ENCODE measurements at places on chromosomes 6 and 20.

DNA sequence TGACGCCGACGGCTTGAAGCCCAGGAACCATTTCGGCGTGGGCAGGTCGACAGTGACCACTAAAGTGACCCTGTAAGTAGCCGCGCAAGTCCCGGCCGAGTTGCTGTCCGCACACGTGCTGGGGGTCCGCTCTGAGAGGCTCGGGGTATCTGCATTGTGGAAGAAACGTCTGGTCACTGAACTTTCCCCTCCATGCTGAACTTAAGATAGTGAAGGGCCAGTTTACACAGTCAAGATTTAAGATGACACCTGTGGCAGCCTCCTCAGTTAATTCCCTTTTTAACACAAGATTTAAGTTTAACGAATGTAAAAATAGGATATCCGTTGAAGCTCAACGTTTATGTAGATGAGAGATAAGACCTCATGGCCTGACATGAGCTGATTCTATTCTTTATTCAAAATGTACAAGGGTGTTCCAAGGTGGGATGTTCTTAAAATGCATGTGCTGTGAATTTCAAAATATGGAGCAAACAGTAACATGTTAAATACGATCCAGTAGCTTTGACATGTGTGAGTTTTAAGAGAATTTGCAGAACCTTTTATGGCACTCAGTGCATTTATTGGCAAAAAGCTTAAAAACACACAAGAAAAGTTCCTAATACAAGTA, 116.2 kb downstream of the RTN4IP1 start:
- DNase-seq = no peak

GRCh38 chr6:44499609-44500008, 112.1 kb downstream of the CDC5L start:
- DNase-seq = no peak

GRCh38 chr20:1310506-1311190, 18.3 kb downstream of the SDCBP2 start:
- no peak for DNase-seq

- DNase-seq = no peak
These were observed 10.1 kb upstream of the GMEB2 start for GRCh38 chr20:63636752-63637628.

DNA sequence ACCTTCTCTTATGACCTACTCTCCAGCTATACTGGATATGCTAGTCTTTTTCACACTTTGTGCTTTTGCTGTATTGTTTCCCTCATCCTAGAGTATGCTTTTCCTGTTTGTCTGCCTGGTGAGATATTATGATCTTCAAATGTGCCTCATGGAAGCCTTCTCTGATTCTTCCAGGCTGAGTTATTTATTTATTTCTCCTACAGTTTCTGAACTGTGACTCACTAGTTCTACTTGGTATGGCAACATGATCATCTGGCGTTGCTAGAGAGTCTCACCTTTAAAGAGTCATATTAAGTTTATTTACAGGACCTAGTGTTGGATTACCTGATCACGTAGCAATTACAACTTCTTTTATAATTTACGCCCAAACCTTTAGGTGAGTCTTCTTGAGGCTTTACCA, 81.2 kb upstream of the HDAC2 start:
- no peak for DNase-seq

- DNase-seq = no peak
These were observed 1.4 kb downstream of the LRFN2 start for GRCh38 chr6:40585651-40586269.

DNA sequence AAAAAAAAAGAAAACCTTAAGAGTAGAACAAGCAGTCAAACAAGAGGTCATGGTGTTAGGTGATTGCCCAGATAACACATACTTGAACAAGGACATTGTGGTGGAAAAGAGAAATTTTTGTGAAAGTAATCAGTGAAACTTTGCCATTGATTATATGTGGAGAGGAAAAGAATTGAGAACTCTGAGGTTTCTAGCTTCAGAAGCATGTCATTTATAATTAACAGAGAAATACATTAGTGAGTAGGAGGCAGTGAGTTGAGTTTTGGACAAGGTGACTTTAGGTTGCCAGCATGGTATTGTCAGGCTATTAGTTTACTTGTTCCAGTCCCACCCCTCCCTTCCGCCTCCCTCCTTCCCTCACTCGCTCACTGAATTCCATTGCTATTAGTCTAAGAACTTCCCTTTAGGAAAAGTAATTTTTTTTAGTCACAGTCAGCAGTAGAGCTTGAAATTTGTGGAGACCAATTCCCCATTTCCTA, 17.2 kb downstream of the TAB2 start:
- peak; percentile 14 for DNase-seq

GRCh38 chr6:134517145-134517658, 199.3 kb upstream of the SGK1 start:
- DNase-seq = no peak

GRCh38 chr20:32649697-32650400, 23.9 kb downstream of the C20orf203 start:
- no peak for DNase-seq

DNA sequence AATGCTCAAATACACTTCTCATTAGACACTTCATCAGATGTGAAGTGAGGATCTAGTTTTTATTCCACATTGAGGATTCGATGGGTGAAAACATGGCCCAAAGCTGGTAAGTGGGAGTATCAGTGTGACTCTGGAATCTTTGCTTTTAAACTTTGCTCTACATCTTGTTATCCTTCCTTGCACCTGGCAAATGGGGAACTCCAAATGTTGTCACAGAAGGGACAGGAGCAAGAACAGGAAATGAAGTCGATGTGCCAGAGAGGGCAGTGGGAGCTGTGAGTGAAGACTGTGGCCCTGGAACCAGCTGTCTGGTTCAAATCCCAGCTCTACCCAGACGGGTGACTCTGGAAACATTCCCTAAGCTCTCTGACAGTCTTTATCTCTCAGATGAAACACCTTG, 86.7 kb upstream of the AGPAT4 start:
- DNase-seq = no peak

- no peak for DNase-seq
These were observed 5.7 kb downstream of the ELOVL4 start for GRCh38 chr6:79941489-79942151.

GRCh38 chr6:46128476-46128875, 1.3 kb upstream of the ENPP4 start:
- DNase-seq = no peak

GRCh38 chr6:43823879-43824702, 54.1 kb downstream of the VEGFA start:
- DNase-seq = no peak

GRCh38 chr6:158229823-158230222, 61.7 kb downstream of the GTF2H5 start:
- DNase-seq = no peak

- DNase-seq = no peak
These were observed 30.4 kb downstream of the SLC2A4RG start for GRCh38 chr20:63769891-63770474.

DNA sequence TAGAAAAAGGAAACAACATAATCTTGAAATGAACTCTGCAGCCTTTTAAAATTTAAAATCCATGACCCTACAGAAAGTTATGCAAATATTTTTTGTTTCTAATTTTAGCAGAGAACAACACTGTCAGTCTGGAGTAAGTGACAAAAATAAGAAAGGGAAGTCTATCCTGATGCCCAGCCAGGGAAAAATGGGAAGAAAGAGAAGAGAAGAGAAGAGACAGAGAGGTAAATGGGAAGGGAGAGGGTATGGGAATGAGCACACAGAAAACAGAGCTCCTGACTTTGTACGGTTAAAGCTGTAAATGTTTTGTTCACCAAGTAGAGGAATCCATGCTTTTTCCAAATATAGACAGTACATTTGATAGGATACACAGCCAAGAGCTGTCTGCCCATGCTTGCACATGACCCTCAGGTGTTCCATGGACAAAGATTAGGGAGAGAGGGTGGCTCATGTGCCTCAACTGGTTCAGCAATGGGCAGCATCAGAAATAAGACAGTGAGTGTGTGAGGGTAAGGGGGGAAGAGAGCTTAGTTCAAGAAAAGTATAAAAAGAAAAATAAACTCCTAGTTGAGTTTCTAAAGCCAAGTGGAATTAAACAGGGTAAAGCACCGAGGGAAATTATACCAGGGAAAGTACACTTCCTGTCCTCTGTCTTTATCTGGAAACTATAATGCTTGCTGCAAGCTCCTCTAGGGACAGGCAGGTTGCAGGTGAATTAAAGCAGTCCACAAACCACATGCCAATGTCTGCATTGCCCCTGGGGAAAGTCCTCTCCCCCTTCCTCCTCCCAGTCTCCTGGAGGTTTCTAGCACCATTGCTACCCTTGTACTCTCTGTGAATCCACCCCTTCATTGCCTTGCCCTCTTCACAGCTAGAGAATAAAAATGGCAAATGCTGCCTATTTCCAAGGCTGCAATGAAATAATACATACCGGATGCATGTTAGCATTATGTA, 30.0 kb downstream of the MAP3K5 start:
- DNase-seq = no peak

- no peak for DNase-seq
These were observed 10.0 kb downstream of the CITED2 start for GRCh38 chr6:139364302-139364981.

- no peak for DNase-seq
These were observed 507.9 kb upstream of the SOX4 start for GRCh38 chr6:21085643-21086042.

GRCh38 chr20:50445354-50446151, 64.6 kb upstream of the PTPN1 start:
- no peak for DNase-seq

GRCh38 chr6:7566617-7567173, 23.3 kb upstream of the SNRNP48 start:
- DNase-seq = no peak

DNA sequence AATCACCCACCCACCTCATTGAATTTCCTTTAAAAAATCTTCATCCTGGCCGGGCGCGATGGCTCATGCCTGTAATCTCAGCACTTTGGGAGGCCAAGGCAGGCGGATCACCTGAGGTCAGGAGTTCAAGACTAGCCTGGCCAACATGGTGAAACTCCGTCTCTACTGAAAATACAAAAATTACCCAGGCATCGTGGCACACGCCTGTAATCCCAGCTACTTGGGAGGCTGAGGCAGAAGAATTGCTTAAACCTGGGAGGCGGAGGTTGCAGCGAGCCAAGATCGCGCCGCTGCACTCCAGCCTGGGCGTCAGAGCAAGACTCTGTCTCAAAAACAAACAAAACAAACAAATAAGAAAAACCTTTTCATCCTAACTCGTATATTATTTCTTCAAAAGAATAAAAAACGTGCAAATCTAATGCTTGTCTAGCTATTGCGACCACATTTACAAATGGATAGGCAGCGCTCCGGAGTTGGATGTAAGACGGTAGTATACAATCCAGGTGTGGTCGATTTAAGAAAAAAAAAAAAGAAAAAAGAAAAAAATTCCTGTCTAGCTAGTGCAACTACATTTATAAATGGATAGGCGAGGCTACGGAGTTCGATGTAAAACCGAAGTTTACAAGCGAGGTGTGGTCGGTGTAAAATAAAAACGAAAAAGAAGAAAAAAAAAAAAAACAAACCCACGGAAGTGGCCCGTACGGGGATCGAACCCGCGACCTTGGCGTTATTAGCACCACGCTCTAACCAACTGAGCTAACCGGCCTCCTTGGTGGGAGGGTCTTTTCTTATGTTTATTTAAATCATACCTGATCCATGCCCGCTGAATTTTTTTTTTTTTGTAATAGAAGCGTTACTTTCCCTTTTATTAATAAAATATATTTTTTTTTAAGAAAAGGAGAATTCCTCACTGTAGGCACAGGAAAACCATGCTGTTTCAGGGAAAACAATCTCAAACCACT, 70.7 kb upstream of the PRSS16 start:
- DNase-seq = no peak

DNA sequence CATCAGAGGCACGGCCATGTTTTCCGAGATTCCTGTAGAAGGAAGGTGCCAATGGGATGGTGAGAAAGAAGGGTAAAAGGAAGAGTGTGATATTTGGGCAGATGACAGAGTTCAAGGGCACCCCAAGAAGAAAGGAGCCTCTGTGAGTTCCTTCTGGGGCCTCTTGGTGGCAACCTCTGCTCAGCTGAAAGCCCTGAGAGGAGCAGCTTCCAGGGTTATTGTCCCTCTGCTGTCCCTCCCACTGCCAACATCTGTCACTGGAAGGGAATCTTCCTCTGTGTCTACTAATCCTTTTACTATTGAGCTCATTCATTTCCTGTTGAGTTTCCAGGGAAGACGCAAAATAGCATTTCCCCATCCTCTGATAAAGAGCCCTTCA, 40.0 kb upstream of the KCNK16 start:
- no peak for DNase-seq

- DNase-seq = no peak
These were observed 15.1 kb downstream of the AAR2 start for GRCh38 chr20:36251426-36251825.

- DNase-seq = no peak
These were observed 92.9 kb upstream of the TOX2 start for GRCh38 chr20:43821795-43822194.

- no peak for DNase-seq
These were observed 6.5 kb upstream of the SPTLC3 start for GRCh38 chr20:13002251-13002650.

DNA sequence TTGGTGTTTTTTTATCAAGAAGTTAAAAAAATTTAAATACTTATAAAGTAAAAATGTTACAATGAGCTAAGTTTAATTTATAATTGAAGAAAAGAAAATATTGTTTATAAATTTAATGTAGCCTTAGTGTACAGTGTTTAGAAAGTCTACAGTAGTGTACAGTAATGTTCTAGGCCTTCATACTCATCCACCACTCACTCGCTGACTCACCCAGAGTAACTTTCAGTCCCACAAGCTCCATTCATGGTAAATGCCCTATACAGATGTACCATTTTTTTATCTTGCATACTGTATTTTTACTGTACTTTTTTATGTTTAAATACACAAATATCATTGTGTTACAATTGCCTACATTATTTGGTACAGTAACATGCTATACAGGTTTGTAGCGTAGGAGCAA, 26.0 kb downstream of the HTR1E start:
- no peak for DNase-seq

GRCh38 chr6:17493286-17493685, 99.9 kb downstream of the CAP2 start:
- no peak for DNase-seq

DNA sequence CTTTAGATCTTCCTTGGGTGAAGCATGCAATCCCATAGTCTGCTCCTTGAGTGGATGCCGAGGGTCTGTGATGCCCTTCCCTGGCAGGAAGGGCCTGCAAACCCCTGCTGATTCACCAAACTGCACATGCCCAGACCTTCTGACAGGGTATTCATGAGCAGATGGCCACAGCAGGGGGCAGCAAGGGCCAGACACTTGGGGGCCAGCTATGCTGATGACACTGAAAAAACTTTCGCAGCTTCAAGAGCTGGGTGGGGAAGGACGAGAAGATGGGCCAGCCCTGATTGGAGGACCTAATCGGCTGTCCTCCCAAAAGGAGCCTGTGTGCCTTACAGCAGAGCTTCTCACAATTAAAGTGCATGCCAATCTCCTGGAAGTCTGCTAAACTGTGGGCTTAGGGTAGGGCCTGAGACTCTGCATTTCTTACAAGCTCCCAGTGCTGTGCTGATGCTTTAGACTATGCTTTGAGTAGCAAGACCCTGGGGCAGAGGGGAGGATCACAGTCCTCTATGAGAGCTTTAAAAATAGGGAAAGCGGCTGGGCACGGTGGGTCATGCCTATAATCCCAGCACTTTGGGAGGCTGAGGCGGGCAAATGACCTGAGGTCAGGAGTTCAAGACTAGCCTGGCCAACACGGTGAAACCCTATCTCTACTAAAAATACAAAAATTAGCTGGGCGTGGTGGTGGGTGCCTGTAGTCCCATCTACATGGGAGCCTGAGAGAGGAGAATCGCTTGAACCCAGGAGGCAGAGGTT, 15.2 kb upstream of the GDAP1L1 start:
- DNase-seq = no peak

All from AG04449 (cell line).